ENCODE measurements at places on chromosomes 1 and 21.
A peak's percentile ranks its signal among the peaks of the same experiment; 100 is the strongest.

- ATAC-seq, result no peak
These were observed 35.0 kb upstream of the THEM4 start for GRCh38 chr1:151944126-151944856.

DNA sequence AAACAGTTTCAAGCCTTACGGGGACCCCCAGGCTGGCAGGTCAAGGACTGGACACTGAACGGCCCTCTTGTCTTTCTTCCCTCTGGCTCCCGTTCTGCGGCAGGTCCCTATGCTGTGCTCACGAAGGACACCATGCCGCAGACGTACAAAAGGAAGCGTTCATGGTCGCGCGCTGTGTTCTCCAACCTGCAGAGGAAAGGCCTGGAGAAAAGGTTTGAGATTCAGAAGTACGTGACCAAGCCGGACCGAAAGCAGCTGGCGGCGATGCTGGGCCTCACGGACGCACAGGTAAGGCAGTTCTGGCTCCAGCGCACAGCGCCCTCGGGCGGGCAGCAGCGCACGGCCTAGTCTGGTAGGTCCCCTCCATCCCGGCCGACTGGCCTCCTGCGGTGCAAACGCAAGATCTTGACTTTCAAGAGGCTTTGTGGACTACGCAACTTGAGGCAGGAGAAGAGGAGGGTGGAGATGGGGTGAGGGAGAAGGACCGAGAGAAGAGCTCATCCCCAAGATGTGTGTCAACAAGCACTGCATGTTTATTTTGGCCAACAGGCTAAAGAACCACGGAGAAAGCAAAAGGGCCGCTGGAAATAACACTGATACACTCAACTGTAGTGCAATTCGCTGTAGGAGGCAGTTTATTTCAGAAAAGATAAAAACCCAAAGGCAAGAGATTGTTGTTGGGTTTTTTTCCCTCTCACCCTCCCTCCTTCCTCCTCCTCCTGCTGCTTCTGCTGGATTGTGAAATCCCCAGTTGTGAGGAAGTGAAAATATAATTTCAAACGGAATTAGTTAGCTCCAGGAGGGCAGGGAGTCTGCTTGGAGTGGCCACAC, 3.0 kb downstream of the HLX start:
- no peak for ATAC-seq

DNA sequence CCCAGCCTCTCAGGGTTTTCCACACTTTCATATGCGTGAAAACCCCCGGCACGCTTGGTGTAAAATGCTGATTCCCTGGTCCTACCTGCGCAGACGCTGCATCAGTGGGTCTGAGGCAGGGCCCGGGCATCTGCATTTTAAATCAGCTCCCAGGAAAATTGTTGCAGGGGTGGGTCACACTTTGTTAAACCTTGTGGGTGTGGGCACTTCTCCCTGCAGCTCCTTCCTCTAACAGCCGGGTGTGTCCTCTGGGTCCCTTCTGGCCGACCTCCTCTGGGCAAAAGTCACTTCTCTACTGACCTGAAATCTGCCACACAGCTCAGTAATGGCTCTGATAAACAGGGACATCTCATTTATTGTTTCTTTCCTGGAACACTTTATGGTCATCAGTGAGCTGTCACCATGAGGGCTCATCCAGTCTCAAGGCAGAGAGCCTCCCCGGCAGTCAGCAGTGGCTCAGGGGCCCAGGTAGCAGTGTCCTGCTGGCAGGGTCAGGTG, 52.8 kb upstream of the TMPRSS2 start:
- ATAC-seq, result no peak

DNA sequence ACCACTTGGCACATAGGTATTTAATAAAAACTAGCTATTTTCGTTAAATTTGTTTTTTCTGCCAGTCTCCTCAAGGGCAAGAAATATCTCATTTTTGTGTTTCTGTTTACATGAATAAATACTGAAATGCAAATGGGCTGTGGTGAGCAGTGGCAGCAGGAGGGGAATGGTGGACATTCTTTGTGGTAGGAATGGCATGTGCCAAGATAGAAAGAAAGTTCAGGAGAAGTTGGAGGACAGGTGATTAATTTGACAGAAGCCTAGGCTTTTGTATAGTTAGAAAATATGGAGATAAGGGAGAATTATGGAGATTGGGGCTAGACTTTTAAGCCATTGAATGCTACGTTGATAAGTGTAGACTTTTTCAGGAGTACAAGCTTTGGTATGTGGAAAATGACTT, 8.6 kb downstream of the RAP1A start:
- no peak for ATAC-seq

DNA sequence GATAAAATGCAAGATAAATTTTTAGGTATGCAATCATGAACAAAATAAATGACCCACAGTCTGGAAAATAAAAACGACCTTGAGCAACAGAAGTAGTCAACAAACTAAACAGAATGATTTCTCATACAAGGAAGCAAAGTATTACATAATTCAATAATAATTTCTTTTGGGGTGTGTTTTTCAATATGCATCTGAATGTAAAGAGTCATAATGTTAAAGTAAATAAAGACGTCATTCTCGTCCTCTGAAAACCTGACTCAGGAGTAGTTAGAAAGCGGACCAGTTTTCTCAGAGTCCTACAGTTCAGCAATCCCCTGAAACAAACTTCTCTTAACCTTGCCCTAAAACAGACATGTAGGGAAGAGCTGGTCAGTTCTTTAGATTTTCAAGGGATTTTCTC, 18.6 kb downstream of the CDC42BPA start:
- no peak for ATAC-seq

DNA sequence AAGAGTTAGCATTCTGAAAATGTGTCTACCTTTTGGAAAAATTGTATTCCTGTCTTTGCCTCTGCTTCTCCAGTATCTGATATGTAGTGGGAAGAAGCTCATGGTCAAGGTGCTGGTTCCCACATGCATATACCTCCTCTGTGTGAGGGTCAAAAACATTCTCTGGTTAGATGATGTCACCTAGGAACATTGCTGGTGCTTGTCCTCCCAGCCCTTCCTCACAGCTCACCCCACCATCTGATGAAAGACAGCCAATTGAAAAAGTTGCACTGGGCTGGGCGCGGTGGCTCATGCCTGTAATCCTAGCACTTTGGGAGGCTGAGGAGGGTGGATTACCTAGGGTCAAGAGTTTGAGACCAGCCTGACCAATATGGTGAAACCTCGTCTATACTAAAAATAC, 154.4 kb downstream of the NR5A2 start:
- ATAC-seq, result no peak

- no peak for ATAC-seq
These were observed 12.7 kb downstream of the BCAR3 start for GRCh38 chr1:93668951-93669350.

DNA sequence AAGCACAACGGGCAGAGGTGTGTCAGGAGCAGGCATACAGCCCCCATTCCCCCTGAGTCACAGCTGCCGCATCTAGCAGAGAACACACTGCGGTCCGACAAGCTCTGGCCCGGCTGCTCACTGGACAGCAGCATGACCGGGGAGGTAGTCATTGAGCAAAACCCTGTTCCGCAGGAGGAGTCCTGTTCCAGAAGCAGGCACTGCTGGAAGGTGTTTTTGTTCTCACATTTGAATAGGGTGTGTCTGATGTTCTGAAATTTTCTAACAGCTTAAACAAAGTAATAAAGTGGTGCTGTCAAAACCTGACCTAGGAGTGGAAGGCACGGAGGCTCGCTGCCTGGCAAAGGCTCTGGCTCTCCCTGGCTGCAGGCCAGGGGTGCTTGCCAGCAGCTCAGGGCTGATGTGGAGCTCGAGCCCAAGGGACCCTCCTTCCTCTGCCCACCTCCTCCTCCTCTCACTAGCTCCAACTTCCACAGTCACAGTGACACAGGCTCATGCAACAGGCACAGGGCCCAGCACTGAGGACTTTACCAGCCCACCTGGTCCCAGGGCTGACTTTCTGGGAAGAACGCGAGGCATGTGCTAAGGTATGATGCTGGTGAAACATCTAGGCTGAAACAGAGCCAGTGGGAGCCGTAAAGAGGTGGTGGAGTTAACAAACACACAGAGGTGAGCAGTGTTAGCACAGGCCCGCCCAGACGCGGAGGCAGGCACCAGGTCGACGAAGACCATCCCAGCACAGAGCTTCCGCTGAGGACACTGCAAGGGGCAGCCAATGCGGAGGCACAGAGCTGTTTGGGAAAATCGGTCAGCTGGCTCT, 118.6 kb upstream of the IFFO2 start:
- ATAC-seq, result no peak

DNA sequence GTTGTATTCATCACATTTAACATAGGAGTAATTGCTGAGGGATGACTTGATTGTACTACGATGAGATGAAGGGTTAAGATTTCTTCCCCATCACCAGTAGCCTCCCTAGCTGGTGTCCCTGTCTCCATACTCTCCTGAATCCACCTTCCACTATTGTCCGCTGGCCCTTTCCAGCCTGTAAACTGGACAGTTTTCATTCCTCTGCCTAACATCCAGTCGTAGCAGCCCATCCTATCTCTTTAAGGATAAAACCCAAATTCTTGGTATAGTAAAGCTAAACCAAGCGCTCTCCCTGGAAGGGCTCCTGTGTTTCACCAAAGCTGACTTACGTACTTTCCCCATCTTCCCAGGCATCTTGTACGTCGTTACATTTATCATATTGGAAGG, 670 bp downstream of the COX20 start:
- ATAC-seq, result no peak

DNA sequence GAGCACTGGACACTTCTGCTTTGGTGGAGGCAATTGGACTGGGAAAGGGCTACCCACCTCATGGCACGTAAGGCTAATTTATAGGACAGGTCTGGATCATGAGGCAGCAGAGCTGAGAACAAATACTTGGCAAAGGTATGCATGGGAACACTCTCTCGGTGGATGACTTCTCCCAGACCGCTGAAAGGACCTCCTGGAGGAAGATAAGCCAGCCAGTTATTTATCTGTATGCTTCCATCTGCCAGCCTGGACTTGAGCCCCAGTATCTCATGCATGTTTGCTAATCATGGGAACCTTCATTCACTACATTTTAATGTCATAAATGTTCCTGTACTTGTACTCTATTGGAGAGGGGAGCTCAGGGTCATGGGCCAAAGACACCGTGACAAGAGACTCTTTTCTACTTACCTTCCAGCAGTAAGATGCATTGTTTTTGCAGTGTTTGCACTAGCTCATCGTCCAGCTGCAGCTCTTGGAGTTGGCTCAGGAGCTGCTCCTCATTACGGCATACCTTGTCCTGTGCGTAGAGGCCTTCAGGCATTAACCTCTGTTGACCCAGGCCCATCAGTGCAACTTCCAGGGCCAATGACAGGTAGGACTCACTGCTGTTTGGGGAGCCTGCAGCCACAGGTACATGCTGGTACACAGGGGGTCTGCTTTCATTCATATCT, 23.7 kb downstream of the UROD start:
- ATAC-seq, result no peak

DNA sequence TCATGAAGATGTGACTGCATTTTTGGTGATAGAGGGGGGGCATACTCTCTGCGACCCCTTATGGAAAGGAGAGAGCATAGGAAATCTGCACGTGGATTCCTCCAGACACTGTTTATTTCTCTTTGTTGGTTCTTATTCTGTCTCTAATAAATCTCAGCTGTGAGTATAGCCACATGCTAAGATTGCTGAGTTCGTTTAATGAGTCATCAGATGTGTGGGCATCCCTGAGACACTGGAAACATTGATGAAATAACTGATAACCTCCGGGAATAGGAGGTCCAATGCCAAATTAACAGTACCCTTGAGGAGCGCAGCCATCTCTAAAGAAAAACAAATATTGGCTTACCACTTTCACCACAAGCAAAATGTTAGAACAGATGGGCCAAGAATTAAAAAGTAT, 880.2 kb upstream of the NEGR1 start:
- no peak for ATAC-seq

- no peak for ATAC-seq
These were observed 127.2 kb downstream of the ZSCAN20 start for GRCh38 chr1:33599516-33600115.

DNA sequence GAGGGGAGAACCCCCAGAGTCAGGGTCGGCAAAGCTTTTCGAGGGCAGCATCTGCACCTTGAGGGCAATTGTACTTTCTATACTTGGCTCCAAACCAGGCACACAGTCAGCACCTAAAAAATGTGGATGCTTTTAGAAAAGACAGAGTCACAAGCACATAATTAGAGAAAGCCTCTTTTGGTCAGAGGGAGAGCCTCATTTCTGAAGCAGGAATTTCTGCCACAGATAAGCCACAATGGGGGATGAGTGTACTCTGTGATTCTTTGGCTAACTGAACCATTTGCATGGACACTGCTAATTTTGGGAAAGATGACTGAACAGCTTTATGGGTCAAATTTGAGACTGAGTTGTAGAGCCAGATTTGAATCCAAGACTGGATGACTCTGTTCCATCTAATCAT, 635.7 kb downstream of the KIF26B start:
- no peak for ATAC-seq

DNA sequence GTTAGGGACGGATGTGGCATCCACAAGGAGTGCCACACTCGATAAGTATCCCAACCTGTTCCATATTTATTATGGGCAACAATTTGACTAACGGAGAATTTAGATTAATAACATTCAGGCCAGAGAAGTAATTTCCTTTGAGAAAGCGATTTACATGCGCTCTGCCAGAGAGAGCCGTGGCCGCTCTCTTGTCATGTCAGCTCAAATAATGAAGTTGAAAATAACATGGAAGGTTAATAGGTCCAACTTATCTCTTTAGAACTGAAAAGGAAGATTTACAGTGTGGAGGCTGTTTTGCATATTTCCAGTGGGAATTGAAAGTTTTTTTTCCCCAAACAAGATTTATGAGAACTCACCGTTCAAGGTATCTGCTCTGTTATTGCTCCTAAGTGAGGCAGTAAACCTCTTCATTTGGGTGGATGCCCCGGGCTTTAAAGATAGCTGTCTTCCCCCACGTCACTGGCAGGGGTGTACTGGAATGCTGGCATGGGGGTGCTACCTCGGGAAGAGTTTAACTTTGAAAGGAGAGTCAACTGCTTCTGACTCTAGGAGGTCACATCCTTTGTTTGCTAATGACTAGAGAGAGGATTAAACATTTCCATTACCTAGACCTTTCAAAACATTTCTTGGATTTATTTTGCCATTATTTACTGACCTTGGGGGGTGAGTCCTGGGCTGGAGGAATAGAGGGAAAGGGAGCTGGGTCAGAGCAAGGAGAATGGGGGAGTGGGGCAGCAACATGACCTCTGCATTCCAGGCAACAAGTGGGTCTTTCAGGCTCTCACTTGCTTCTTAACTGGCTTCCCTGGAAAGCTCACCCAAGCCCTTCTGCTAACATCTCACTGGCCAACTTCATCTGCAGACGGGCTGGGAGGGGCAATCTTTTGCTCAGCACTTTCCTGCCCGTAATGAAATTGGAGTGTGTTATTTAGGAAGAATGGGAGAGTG, 204.2 kb downstream of the CAMTA1 start:
- no peak for ATAC-seq

DNA sequence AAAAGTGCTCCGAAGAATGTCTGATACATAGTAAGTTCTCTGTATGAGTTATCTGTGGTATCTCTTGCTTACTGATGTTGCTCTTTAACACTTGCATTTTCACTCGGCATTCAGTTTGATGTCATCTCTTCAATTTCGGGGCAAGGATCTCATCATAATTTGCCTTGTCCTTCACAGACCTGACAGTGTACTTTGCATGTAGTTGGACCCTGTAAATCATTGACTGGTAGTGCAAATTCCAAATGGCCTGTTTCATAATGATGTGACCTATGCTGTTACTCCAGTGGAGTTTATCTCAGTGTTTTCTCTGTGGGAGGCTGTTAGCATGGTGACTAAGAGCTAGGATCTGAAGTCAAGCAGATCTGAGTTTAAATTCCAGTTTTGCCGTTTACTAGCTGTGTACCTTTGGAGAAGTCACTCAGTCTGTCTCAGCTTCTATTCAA, 34.2 kb upstream of the ABCD3 start:
- peak; percentile 55 for ATAC-seq
